ENCODE measurements at places on chromosomes 11 and 22.

DNA sequence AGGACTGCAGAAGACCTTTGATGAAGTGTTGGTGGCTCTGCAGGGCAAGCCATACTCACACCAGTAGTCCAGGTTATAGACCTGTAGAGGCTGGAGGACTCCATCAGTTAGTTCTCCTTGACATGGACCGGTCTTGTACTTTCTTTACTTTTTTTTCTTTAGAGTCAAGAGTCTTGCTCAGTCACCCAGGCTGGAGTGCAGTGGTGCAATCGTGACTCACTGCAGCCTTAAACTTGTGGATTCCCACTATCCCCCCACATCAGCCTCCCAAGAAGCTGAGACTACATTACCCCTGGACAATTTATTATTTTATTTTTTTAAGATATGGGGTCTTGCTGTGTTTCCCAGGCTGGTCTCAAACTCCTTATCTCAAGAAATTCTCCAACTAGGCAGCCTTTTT lies 49.6 kb upstream of the E2F8 start:
- no peak for DNase-seq

DNA sequence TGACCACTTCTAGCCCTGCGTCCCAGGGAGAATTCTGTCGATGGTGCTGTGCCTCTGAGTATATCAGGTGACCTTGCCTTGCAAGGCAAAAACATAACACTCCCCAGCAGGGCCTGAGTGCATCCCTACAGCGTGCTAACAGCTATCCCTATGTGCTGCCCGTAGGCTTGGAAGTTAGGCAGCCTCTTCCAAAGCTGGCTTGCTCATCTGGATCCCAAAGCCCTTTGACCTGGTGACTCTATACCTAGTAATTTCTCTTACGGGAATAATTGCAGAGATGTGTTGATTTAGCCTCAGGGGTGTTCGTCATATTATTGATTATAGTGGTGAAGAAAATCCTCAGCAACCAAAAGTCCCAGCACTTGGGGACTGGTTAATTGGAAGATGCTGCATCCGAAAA lies 32.6 kb upstream of the CRYBB3 start:
- no peak for DNase-seq

DNA sequence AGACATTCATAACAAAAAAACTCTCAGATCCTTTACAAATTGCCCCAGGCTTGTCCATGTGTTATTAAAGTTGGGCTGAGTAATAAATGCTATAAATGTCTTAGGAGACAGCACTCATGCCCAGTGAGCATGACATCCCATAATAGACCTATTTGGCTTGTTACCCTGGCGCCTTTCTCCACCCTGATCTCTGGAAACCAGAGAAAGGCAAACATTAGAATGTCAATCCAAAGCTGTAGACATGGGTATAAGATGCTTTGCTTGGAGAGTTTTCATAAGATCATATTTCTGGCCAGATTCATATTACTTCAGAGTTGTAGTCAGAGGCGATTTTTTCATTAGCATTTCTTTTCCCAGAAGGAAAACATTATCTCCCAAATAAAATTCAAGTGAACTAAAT lies 161.3 kb upstream of the UBASH3B start:
- DNase-seq: no peak

DNA sequence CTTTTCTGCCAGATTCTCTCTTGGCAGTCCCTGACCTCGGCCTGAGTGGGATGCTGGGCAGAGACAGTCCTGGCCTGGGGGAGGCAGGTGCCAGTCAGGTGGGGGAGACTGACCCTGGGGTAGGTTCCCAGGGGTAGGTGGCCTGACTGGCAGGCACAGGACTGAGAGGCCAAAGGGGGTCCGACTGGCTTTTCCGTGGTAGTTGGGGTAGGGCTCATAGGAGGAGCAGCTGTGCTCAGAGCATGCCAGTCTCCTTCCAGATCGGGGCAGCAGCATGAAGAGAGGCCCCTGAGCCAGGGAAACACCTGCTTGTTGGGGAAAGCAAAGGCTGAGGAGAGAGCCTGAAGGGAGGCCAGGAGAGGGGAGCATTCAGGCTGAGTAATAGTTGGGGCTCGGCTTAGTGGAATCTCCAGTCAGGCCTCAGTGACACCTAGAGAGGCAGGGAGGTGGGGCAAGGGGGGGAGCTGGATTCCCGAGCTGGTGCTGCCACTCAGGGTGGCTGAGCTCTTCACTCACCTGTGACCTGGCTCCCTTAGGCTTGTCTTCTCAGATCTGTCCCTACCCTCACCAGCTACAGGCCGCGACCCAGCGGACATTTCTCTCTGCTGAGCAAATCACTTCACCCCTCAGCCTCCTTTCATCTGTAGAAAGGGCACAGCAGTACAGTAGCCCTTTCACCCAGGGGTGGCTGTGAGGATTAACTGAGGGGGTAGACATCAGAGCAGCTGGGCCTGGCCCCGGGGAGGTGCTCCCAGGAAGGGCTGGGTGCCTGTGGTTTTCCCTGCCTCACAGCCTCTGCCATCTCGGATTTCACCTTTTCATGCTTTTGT lies 26.2 kb downstream of the MCM5 start:
- no peak for DNase-seq

DNA sequence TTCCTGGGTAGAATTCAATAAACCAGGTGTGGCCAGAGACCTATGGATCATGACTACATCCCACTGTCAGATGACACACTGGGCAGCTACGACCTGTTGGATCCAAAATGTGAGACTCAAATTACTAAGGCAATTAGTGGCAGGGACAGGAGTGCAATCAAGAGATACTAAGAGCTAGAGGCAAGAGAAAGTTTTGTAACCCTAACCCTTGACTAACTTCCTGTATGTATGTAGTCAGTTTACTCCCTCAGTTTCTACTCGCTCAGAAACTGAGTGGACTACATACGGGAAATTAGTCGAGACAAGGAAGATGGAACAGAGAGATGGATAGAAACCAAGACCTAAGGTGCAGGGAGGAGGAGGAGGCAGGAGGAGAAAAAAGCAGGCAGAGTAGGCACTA lies 2.7 kb downstream of the CYB5R2 start:
- no peak for DNase-seq

DNA sequence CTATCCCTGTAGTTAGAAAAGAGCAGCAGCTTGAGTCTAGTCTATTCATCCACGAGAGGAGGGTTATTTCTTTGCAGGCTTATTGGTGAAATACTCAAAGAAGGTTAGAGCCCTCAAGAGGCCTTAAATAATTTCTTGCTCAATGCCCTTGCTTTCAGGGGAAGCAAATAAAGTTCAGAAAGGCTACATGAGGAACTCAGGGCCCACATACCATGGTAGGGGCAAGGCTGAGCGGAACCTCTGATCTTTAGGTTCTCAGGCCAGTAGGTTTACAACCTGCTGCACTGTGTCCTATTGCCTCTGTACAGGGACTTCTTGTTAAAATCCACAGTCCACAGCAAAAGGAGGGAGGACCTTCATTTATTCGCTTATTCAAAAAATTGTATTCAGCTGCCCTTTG lies 101.7 kb downstream of the ADAMTS15 start:
- DNase-seq: no peak

DNA sequence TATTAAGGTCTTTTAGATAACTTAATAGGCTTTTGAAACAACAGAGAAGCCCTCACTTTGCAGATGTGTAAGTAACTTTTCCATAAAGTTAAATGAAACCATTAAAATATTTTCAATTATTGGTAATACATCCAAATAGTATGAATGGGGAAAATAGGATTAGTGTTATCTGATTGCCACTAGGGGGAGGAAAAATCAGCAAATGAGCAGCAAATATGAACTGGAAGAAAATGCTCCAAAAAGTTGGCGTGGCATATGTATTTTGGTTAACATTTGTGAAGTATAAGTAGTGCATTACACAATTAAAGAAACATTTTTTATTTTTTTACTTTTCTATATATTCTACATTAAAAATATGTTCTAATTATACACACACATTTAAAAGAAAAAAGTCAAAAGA lies 259.8 kb upstream of the ANO5 start:
- no peak for DNase-seq

- DNase-seq: no peak
Observed at GRCh38 chr11:129146191-129146590, 45.9 kb downstream of the ARHGAP32 start.

DNA sequence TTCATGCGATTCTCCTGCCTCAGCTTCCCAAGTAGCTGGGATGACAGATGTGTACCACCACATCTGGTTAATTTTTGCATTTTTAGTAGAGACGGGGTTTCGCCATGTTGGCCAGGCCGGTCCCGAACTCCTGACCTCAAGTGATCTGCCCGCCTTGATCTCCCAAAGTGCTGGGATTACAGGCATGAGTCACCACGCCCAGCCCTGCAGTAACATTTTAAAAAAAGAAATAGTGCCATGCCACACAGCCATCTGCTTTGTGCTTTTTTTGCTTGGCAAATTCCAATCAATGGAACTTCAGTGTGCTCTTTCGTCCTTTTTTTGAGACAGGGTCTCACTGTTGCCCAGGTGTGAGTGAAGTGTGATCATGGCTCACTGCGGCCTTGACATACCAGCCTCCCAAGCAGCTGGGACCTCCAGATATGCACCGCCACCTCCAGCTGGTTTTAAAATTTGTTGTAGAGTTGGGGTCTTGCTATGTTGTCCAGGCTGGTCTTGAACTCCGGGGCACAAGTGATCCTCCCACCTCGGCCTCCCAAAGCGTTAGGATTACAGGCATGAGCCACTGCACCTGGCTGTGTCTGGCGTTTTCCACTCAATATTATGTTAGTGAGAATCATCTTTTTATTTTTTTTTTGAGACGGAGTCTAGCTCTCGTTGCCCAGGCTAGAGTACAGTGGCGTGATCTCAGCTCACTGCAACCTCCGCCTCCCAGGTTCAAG lies 1.8 kb upstream of the CHADL start:
- no peak for DNase-seq

- DNase-seq: no peak
Observed at GRCh38 chr11:19913893-19914249, 201.2 kb downstream of the NAV2 start.

GRCh38 chr11:101458161-101458560 lies 125.6 kb downstream of the TRPC6 start:
- no peak for DNase-seq
